Kidney capillary endothelial cell (primary cell): ENCODE measurements at places on chromosomes 2 and 18.

GRCh38 chr2:124283096-124283495, 258.0 kb downstream of the CNTNAP5 start:
- peak; percentile 75 for DNase-seq

DNA sequence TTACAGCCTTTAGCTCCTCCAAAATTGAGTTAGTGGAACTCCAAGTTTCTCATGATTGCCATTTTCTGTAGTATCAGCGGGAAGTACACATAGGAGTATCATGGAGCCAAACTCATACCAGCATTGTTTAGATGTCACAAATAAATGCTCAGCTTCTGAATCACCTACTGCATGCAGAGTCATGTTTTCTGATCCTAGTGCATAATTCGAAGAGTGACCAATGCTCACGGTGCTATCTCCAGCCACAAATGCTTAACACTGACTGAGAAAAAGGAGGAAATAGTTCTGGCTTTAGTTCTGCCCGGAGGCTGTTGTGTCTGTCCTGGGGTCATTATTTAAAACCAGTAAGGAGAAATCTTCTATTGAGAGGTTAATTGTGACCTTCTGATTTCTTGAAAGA, 45.4 kb upstream of the LRATD1 start:
- no peak for DNase-seq

GRCh38 chr2:115771516-115771915, 1329.1 kb downstream of the DPP10 start:
- DNase-seq, result no peak

DNA sequence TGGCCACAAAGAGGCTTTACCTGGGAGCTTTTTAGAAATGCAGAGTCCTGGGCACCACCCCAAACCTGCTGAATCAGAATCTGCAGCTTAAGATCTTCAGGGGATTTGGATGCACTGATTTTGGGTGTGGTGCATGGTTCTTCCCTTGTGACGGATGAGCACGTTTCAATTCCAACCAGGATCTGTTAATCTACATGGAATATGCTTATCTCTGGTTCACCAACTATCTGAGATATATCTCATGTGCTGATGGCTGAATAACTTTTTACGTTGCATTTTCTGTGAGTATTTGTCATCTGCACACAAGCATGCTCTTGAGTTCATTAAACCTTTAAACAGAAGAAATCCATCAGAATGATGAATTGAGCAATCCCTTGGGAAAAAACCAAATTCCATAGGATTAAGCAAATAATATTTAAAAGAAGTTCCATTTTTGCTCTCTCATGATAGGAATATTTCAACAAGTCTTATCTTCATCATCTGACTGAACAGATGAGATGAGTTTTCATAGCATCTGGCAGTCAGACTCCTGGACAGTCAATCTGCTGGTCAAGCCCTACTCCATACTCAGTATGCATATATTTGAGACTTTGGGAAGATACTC, 120.6 kb downstream of the PLB1 start:
- DNase-seq, result no peak

- DNase-seq, result peak; percentile 76
Measured at GRCh38 chr2:221235941-221236340, 336.2 kb downstream of the EPHA4 start.

DNA sequence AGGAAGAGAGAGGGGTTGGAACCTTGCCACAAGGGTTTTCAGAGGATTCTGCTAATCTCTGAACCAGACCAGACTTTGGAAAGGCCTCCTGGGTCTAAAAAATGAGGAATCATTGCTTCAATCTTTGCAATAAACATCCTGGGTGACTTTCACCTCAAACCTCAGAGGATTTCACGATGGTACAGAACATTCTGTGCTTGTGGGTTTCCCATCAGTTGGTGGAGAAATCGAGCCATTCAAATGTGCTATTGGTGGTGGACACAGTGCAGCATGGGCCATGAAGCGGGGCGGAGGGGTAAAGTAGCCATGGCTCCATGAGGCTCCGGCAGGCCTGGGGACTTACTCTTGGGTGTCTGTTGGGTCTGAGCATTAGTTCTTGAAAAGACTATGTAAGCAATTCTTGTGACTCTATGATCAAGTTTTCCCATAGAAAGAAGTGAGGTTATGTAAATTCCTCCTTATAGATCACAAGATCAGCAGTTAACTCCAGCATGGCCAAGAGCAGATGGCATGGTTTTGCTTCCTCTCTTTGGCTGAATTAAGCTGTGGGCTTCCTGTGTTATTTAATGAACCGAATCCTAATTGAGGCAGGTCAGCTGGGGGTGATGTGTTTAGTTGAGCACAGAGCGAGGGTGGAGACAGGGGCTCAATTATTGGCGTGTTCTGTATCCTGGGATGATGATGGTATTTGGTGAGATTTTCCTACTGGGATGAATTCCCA, 1.9 kb upstream of the IL1R2 start:
- no peak for DNase-seq

GRCh38 chr18:28793901-28794300, 617.0 kb upstream of the CDH2 start:
- peak; percentile 51 for DNase-seq

DNA sequence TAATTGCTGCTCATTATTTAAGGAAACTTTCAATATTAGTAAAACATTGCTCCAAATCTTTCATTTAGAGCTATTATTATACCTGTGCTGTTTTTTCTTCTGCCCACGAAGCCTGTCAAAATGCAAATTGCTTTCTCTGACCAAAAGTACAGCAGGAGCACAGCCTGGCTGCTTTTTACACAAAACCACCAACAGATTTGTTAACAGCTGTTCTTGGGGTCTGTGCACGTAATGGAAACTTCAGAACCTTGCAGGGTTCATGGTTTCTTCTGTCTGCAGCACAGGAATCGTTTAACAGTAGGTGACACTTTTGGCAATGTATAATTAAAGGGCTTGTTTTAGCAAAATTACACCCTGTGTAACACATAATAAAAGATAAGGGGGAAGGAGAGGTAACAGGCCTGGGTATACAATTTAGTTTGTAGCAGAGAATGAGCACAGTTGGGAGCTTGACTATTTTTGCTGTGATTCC, 447.3 kb downstream of the KCNJ3 start:
- no peak for DNase-seq

DNA sequence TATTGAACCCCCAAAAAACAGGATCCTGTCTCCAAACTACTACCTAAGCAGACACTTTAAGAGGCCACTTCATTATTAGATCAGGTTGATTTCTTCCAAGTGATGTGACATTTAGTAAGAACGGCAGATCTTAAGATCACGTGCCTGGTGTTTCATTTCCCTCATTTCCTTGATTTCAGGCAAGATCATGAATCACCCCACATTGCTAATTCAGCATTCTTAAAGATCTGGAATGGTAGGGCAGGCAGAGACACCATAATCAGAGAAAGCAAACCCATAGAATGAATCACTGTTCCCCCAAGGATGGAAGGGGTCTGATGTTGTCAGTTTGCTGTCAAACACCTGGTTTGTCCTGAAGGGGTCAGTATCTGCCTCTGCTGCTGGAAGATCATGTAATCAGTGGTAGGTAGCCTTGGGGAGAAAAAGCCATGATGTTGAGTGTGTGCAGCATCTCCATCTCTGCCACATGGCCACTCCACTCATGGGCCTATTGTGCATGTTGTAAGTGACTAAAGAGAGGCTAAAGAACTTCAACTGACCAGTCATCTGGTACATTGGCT, 133.9 kb downstream of the ARHGAP15 start:
- peak; percentile 19 for DNase-seq

- DNase-seq, result no peak
Measured at GRCh38 chr18:27871726-27872125, 305.2 kb downstream of the CDH2 start.

- DNase-seq, result no peak
Measured at GRCh38 chr2:96808176-96808837, 7.8 kb upstream of the CNNM3 start.

GRCh38 chr2:240713928-240714746, 22.5 kb downstream of the AQP12A start:
- DNase-seq, result no peak

DNA sequence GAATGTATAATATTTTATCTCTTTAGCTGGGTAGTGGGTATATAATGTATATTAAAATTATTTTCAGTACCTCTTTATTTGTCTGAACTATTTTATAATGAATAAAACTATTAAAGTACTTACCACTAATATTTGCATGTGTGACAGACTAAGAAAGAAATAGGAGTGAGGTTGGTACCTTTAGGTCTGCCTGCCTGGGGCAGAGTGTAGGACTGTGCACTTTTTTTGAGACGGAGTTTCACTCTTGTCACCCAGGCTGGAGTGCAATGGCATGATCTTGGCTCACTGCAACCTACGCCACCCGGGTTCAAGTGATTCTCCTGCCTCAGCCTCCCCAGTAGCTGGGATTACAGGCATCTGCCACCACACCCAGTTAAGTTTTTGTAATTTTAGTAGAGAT, 18.8 kb downstream of the NCOA1 start:
- DNase-seq, result no peak

DNA sequence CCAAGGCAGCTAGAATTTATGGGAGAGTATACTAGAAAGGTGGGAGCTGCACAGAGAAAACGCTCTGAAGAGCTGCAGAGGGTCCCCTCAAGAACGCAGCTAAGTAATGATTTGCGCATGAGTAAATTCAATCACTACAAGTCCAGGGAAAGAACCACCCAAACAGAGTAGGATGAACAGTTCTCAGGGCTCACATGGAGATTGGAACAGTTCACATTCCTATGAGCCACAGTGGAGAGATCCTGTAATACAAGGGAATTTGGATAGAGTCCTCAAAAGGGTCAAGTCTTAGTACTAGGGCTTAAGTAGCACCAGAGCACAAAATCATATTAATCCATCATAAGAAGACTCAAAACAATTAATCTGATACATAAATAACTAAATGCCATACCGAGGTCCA, 12.7 kb downstream of the OLA1 start:
- DNase-seq, result no peak

- DNase-seq, result no peak
Measured at GRCh38 chr2:234318361-234318760, 178.5 kb downstream of the ARL4C start.

GRCh38 chr2:207766041-207766551, 3.6 kb downstream of the FZD5 start:
- no peak for DNase-seq

DNA sequence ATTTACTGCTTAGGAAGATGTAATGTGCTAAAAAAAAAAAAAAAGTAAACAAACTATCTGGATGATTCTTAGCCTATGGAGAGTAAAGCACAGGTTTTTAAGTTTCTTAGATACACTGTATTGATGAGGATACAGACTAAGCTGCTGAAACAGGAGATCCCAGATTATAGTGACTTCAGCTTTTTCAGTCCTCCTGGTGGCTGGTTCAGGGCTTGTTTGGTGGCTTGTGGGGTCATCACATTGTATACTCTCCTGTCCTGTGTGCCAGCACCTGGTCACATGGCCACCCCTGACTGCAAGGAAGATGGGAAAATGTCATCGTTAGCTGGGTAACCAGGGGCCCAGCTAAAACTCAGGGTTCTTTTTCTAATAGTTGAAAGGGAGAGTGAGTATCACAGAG, 31.4 kb downstream of the RAB31 start:
- no peak for DNase-seq

DNA sequence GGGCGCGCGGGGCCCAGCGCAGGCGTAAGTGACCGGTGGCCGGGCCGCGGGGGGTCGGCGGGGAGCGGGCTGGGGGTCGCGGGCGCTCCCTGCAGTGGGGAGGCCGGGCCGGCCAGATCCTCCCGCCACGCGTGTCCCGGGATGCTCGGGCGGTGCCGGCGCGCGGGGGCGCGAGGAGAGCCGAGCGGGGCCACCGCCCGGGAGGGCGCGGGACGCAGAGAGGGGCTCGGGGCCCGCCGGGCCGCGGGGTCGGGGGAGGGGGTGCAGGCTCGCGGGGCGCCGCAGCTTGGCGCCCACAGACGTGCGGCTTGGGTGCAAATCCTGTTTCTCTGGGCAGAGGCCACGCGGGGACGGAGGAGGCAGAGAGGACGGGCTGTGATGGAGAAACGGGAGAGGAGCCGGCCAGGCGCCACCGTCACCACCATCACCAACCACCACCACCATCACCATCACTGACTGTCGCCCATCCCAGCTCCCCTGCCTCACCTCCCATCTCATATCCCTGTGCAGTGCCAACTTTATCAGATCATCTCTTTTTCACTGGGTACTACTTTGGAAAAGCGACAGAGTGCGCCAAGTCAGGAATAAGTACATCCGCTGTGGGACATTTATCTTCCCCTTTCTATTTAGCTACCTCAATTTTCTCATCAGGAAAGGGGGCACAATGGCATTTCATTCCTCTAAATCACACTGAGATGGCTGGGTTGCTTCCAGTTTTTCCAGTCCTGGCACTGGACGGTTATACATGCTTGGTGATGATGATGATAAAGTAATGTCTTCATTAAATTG, 97.2 kb upstream of the GPR45 start:
- DNase-seq, result no peak

GRCh38 chr18:1370552-1370951, 465.9 kb downstream of the ADCYAP1 start:
- no peak for DNase-seq

DNA sequence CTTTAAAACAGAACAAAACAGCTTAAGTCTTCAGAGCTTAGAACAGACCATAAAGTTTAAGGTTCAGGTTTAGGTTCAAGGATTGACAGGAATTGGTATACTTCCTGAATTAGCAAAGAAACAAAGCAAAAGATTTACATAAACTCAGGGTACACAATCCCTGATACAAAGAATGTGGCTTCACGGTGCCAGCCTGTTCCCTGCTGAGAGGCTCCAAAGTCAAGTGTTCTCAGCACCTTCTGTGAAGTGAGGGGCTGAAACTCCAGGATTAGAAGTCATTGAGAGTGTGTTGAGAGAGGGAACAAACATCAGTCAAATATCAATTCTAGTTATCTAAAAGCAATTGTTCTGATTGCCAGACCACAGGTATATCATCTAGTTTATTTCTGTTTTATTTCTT, 35.7 kb downstream of the DYNAP start:
- no peak for DNase-seq

- DNase-seq, result no peak
Measured at GRCh38 chr2:113104054-113104611, 23.3 kb upstream of the IL1RN start.

DNA sequence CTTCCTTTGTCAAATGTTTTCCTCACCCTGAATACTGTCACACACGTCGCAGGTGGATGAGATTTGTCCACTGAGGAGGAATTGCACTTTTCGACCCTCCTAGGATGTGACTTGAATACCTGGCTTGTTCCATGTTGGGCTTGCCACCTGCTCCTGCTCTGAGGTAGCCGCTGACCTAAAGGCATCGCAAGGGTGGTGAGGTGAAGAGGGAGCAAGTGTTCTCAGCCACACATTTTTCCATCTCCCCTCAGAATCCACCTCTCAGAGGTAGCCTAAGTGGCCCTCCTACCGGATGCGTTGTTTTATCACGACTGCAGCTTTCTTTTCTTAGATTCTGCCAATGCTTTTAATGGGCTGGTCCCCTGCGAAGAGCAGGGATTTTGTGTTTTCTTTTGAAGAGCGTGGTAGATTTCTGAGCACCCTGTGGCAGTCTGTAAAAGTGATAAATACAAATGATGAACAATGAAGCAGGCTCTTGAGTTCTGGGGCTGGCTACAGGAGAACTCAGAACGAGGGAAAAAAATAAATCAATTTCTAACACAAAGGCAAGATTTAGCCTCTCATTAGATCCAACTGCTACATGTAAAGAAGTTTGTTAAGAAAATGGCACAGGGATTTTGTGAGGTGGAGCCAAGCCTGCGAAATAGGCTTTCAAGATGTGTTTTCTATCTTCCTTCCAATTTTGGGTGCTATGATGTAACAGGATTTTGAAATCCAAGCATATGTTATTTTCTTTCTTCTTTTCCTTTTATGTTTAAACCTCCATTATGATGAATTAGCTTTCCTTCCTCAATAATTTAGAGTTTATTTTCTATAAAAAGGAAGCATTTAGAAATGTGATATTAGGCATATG, 386.7 kb downstream of the TGIF1 start:
- DNase-seq, result no peak
